ENCODE measurements at places on chromosomes 5 and 9.

- DNase-seq: no peak
Measured at GRCh38 chr9:109817146-109817845, 37.3 kb downstream of the PALM2AKAP2 start.

- no peak for DNase-seq
Measured at GRCh38 chr9:101530076-101530711, 3.5 kb upstream of the RNF20 start.

GRCh38 chr9:68625559-68625958, 79.5 kb upstream of the PIP5K1B start:
- DNase-seq: no peak

- no peak for DNase-seq
Measured at GRCh38 chr5:147898875-147899401, 7.4 kb downstream of the C5orf46 start.

DNA sequence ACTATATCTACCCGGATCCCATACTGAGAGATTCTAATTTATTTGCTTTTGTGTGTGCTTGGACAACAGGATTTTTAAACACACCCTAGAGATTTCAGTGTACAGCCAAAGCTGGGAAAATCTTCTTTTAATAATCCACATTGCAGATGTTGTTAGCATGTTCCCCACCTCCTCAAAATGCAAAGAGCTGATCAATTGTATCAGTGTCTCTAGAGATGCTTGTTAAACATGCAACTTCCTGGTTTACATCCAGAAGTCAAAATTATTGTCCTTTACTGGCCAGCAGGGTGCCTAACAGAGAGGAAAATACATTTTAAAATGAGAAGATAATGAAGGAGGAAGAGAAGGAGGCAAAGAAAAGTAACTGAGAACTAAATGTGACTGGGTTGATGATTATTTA, 793.3 kb downstream of the SEMA5A start:
- no peak for DNase-seq

DNA sequence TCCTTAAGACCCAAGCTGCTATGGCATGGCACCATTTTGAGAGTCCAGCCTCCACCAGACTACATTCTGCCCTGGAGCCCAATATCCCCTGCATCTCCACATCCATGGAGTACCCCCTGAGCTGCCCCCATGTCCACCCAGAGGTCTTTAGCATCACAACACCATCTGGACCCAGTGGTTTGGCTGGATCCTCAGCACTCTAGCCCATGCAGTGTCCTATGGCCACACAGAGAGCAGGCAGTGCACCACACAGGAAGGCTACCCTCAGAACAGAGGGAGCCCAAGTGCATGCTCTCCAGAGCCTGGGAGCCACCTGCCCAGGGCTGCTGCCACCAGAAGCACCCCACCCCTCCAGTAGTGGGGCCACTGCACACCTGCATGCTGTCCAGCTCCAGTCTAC, 18.6 kb upstream of the DAP start:
- no peak for DNase-seq

- no peak for DNase-seq
Measured at GRCh38 chr9:111106202-111106601, 67.9 kb upstream of the LPAR1 start.

GRCh38 chr9:4831119-4831518, 38.4 kb downstream of the RCL1 start:
- no peak for DNase-seq

DNA sequence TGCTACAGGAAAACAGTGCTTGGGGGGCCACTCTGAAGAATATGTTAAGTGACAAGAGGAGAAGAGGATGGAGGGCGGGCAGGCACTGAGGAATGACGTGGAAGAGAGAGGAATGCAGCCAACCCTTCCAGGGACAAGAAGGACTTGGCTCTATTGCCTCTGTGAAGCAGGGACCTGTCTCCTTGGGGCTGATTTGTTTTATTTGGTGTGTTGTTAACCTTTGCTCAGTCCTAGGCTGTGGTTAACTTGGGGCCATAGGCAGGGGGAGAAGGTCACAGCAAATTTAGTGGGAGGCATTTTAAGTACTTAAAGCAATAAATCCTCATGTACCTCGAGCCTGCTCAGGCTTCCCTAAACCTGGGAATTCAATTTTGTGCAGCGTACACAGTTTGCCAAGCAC, 39.9 kb downstream of the KIF4B start:
- DNase-seq: no peak

DNA sequence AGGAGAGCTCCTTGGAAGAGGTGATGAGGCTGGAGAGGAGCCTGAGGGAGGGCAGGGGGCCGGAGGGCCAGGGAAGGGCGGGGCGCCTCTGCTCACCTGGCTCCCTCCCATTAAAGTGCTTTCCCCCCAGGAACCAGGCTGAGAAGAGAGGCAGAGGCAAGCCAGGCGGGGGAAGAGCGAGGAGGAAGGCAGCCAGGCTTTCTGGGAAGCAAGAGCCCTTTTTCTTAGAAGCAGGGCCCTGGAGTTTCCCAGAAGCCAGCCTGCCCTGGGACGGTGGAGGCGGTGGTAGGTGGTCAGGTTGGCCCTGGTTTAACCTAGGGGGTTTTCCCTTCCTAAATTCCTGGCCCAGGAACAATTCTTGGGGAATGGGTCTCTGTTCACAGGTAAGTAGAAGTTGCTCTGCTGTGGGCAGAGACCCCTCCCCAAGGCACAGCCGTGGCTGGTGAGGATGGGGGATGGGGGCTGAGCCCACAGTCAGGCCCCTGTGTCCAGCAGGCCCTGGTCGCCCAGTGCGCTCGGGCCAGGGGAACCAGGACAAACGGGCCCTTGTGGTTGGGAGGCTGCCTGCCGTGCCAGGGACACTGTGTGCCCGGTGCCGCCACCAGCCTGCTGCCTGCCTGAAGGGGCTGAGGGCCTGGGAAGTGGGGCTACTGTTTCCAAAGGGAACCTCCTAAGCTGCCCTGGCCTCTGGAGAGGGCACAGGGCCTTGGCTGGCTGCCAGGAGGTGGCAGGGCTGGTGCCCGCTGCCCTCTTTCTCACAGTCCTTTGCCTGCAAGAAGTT, 16.6 kb upstream of the RALGDS start:
- no peak for DNase-seq

GRCh38 chr5:142969186-142969585, 199.0 kb downstream of the ARHGAP26 start:
- DNase-seq: no peak
